ENCODE measurements at places on chromosomes 12 and 14.

DNA sequence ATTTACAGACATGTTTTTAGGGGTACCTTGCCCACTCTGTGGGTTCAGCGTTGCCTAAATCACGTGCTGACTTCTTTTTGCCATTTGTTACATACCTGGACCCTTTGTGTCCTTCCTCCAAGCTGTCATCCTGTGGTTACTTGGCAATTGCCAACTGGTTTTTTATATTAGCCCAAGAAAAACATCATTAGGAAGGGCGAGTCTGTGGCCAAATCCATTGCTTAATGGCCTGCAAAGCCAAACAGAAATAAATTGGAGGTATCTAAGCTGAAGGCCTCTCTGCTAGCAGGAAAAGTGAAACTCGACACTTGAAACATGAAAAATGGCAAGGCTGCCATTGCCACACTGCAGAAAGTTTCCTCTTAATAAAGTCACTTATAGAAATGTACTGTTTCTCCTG, 190.4 kb downstream of the NUAK1 start:
- DNase-seq = no peak

DNA sequence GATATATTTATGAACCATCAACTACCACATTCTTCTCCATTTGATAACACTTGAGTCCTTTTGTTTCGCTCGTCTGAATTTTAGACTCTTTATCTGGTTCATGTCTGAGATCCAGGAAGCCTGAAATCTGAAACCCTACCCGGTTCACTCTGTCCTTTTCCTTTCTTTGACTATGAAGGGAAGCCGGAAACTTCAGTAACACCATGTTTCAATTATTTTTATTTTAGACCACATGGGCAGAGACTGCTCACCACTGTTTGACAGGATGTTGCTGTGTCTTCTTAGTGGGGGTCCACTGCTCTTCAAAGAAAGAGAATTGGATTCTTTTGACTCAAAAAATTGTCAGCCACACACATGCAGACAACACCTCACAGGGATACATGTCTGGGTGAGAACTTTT, 331.9 kb upstream of the FLRT2 start:
- DNase-seq = no peak

GRCh38 chr12:11879306-11879705, 191.4 kb upstream of the BCL2L14 start:
- DNase-seq = no peak

GRCh38 chr12:3022961-3023360, 54.2 kb upstream of the TSPAN9 start:
- DNase-seq = no peak

DNA sequence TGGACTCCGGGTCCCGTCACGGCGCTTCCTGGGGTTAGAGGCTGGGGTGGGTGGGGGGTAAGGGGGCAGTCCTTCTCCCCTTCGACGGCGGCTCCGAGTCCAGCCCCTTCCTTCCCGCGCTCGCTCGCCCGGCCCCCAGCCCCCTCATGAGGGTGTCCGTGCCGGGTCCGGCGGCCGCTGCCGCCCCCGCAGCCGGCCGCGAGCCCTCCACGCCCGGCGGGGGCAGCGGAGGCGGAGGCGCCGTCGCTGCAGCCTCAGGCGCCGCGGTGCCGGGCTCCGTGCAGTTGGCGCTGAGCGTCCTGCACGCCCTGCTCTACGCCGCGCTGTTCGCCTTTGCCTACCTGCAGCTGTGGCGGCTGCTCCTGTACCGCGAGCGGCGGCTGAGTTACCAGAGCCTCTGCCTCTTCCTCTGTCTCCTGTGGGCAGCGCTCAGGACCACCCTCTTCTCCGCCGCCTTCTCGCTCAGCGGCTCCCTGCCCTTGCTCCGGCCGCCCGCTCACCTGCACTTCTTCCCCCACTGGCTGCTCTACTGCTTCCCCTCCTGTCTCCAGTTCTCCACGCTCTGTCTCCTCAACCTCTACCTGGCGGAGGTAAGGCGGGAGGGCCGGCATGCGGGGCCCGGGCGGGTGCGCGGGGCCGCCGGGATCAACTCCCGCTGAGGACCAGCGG, 500 bp downstream of the GPR137C start:
- peak; percentile 45 for DNase-seq

DNA sequence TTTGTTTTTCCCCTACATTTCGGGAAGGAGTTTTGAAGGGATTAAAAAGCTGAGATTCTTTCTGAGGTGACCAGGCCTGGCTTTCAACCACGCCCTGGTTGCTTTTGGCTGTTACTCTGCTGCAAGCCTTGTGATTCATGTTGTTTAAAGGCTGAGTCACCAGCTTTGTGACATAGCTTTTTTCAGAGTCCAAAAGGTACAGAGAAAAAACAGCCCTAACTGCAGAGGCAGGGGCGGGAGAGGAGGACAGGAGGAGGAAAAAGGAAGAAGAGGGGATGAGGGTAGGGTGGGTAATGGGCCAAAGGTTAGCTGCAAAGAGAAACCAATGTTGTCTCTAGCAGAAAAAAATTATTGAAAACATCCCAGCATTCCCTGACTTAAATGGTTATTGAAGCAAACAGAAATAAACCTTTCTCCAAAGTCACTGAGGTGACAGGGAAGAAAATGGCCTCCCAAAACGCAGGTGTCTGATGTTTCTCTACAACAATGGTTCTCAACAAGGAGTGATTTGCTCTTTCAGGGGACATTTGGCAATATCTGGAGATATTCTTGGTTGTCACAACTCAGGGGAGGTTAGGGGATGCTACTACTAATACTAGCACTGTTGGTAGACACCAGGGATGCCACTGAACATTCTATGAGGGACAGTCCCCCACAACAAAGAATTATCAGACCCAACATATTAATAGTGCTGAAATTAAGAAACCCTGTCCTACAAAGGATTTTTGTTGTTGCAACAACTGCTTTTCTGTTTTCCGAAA, 2.1 kb upstream of the UBC start:
- peak; percentile 59 for DNase-seq

- no peak for DNase-seq
Measured at GRCh38 chr14:103607822-103608221, 21.2 kb upstream of the KLC1 start.

Measured in activated naive CD4-positive, alpha-beta T cell treated with Interleukin-2 at 50 U/mL for 16 hours (primary cell).